Fibroblast of skin of right quadriceps (primary cell): ENCODE measurements at places on chromosomes 16 and 17.

- DNase-seq, result no peak
These were observed 3.6 kb downstream of the CLUH start for GRCh38 chr17:2707721-2708584.

DNA sequence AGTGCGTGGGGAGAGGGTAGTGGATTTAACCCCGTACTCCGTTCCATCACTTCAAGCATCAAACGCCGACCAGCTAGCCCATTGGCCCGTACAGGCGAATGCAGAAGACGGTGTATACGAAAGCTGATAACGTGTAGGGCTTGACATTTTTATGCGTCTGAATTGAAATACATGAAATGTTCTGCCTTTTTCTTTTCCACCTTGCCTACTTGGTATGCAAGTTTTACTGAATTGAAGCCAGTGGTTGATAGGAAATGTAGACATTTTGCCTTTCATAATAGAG lies 834 bp upstream of the STAT3 start:
- DNase-seq, result no peak

- no peak for DNase-seq
These were observed 18.8 kb upstream of the LASP1NB start for GRCh38 chr17:38906460-38907228.

DNA sequence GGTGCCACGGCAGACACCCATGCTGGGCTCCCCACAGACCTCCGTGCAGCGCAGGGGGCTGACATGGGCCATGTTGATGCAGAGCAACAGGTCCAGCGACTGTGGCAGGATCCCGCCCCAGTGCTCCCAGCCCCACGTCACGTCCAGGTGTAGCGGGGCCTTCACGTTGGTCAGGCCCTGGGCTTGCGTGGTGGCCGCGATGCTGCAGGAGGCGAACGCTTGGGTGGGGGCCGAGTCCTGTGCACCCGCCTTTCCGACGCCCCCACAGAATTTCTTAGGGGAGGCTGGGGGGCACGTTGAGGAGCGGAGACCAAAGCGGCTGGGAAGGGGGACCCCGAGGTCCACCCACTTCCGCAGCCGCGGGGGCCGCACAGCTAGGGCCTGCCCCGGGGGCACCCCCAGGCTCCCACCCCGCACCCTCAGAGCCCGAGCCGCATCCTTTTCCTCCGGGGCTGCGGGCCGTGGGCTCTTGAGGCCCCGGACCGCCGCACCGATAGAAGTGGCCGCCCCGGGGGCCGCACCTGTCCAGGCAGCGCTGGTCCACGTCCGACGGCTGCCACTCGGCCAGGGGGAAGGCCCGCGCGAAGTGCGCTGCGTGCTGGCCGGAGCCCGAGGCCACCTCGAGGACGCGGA lies 416 bp downstream of the METTL26 start:
- no peak for DNase-seq

- DNase-seq, result no peak
These were observed 208.2 kb downstream of the FTO start for GRCh38 chr16:53912155-53912554.

GRCh38 chr16:60181536-60181935 lies 1447.4 kb upstream of the GOT2 start:
- no peak for DNase-seq

- DNase-seq, result peak; percentile 90
These were observed 11.4 kb downstream of the MARVELD3 start for GRCh38 chr16:71637398-71637797.

GRCh38 chr16:17360693-17361122 lies 110.1 kb downstream of the XYLT1 start:
- DNase-seq, result no peak

GRCh38 chr17:58402679-58403078 lies 14.7 kb downstream of the RNF43 start:
- DNase-seq, result peak; percentile 55

- DNase-seq, result no peak
These were observed at the start of gene CRYBA1 for GRCh38 chr17:29246628-29247027. CRYBA1 (plus strand) TSS chr17:29246859; CDS start chr17:29246864, 5 bp downstream.

DNA sequence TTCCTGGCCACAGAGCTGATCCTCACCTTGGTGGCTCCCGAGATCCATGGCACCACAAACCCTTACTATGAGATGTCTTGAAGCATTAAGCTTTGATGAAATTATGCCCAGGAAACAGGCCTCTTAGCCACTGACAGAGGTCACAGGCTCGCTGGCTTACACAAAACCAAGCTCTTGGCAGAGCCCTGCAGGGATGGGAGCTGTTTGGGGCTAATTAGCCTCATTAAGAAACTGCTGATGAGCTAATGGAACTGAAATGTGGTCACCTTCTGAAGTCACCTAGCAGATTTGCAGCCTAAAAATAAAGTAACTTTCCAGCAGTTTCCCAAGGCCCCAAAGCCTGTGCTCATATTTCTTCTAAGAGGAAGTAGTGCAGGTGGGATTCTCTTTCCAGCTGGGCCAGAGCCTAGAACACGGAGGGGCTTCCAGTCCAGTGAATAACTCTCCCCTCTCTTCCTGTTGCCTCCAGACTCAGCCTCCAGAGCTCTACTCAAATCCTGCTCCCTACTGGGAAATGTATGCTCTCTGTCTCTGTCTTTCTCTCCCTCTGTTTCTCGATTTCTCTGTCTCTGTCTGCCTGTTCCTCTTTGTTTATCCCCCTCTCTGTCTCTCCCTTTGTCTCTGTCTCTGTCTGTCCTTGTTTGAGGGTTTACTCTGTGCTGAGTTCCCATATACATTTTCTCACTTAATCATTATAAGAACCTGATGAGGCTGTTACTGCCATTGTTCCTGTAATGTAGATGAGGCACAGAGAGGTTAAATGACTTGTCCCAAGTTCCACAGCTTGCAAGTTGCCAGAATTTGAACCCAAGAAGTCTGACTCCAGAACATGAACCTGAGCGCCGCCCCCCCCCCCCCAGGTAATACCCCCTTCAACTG lies 338.9 kb downstream of the CA10 start:
- DNase-seq, result no peak

DNA sequence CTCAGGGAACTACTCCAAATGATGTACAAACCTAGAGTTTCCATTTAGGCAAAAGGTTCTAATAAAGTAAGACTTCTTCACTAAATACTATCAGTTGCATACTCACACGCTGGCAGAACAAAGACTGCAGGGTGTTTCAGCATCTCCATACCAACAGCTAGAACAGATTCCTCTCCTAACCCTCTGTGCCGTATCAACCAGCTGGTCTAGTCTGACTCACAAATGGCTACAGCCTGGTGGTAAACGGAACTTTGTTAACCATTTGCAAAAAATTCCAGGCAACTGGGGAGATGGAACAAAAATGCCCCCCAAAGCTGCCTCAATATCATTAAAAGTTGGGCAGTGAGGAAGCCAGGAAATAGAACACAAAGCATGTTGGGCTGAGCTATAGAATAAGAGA lies 217.1 kb downstream of the GRIN2A start:
- DNase-seq, result no peak

DNA sequence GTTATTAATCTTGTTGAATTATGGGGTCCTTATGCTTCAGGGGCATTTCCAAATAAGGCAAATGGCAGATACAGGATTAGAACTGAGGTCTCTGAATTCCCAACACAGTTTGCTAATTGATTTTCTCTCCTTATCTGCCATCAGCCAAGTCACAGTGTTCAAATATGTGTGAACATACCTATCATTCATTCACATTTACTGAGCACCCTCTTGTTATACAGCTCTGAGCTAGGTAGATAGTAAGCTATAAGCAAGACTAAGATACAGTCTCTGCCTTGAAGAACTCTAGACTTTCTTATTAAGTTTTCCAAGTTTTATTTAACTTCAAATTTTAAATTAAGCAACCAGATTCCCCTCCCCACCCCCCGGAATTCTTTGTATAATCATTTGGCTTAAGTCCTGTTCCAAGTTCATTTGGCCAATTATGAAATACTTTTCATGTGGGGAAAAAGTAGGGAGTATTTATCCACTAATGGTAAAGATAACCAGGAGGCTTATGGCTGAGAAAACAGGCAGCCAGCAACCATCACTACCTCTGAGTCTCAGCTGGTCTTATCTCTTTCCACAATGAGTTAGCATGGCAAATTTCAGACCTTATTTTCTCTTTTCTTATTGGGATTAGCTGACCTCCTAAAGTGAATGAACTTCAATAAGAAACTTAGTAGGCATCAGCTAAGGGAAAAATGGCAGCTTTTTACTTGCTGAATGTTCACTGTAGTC lies 31.4 kb upstream of the CORO6 start:
- DNase-seq, result no peak

- DNase-seq, result peak; percentile 92
These were observed 18.5 kb upstream of the NAGLU start for GRCh38 chr17:42517516-42517915.

GRCh38 chr17:74342224-74342623 lies 16.2 kb downstream of the KIF19 start:
- no peak for DNase-seq

DNA sequence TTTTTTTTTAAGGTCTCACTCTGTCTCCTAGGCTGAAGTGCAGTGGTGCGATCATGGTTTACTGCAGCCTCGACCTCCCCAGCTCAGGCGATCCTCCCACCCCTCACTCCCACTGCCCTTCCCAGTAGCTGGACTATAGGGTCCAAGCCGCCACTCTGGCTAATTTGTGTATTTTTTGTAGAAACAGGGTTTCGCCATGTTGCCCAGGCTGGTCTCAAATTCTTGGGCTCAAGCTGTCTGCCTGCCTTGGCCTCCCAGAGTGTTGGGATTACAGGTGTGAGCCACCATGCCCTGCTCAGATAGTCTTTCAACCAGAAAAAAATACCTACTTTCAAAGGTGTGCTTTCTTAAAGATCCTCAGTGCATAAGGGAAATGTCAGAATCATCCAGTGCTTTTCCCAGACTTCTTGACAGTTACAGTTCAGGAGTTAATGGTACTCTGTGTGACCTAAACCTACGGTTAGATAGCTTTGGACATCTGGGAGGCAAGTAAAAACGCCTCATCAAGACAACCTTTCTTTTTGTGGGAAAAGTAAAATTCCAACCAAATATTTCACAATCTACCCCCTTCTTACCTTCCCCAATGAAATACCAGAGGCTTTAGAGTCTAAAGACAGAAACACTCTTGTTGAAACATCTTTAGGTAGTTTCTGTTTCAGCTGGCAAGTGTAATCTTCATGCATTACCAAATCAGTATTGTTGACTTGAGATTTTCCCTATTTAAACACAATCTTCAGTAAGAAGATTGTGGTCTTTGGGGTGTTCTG lies 6.8 kb downstream of the RSPRY1 start:
- DNase-seq, result peak; percentile 70

- no peak for DNase-seq
These were observed 10.5 kb downstream of the TIMM22 start for GRCh38 chr17:1007310-1008007.

DNA sequence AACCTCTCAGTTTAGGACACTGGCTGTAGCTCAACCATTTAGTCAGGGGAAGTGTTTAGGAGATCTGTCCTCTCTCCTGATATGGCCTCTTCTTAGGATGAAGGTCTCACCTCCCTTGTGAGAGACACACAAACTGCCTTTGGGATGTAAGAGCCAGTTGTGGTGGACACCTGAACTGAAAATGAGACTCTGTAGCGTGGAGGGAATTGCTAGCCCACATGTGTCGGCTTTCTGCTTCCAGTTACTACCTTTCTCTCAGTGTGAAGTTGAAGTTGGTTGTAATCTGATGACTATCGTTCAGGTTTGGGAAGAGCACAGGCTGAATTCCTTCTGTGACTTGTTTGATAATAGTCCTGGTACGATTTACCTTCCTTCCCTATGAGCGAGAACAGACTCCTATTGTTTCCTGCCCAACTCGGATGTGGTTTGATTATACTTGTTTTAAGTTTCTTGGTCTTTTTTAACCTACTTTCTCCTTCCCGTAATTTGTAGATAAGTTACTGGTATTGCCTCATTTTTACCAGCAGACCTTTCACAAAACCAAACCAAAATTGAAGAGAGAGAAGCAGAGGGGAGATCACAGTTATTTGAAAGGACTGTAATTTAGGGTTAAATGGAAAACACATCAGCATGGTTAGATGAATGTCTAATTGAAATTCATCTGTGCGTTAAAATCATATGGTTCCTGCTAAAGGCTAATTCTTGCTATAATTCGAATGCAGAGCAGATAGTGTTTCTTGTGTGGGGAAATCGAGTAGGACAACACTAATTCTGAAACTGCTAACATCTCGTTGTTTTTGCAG lies 43.2 kb downstream of the CLEC16A start:
- DNase-seq, result no peak

GRCh38 chr17:75525806-75526554 lies 483 bp downstream of the LLGL2 start:
- no peak for DNase-seq

- DNase-seq, result no peak
These were observed 1.0 kb downstream of the RSPRY1 start for GRCh38 chr16:57186872-57187854.

DNA sequence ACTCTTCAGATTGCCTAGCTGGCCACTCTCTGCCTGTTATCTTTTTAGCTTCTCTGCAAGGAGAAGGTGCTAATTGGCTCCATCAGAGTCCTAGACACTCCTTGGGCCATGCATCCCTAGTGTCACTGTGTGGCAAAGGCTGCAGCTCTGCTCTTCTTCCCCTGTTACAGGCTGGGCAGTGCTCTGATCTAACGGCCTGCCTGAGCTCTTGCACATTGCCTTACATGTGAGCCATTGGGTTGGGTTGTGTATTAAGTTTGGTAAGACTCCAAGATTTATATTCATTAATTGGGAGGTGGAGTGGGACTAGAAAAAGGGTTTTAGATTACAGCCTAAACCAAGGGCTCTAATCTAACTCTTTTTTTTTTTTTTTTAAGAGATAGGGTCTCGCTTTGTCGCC lies 23.0 kb upstream of the SYT17 start:
- DNase-seq, result no peak

DNA sequence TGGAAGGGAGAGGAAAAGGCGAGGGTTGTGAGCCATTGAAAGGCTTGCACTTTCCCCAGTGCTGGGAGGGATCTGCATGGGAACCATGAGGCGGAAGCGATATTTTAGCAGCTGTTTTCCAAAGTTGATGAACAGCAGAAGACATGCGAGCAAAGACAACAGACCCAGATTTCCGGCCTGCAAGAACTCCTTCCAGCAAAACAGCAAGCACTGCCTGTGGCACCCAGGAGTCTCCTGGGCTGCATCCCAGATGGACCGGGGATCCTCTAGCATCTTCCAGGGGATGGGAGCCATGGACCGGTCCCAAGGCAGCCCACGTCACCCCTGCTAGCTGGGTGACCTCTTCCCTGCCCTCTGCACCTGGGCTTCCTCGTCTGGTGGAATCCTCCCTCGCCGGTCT lies 162.8 kb downstream of the IRF8 start:
- DNase-seq, result no peak

- peak; percentile 47 for DNase-seq
These were observed 45.8 kb upstream of the CIBAR2 start for GRCh38 chr16:85157813-85158742.
